ENCODE measurements at places on chromosomes 2 and 18.

DNA sequence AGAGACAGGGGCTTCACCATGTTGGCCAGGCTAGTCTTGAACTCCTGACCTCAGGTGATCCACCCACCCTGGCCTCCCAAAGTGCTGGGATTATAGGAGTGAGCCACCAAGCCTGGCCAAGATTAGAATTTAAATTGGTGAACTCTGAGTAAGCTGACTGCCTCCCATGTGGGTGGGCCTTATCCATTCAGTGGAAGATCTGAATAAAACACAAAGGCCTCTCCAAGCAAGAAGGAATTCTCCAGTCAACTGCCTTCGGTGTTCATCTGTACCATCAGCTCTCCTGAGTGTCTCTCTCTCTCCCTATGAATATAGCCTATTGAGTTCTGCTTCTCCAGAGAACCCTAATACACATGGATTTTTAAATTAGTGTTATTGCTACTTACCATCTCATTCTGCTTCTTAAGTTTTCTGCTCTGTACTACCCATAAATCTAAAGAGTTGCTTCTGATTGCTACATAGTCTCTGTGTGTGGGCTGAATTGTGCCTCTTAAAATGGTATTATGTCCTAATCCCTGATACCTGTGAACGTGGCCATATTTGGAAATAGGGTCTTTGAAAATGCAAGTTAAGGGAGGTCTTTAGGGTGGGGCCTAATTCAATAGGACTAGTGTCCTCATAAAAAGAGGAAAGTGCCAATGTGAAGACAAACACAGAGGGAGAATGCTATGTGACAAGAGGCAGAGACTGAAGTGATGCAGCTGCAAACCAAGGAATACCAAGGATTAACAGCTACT lies 36.3 kb downstream of the FBXO11 start:
- DNase-seq, result no peak

DNA sequence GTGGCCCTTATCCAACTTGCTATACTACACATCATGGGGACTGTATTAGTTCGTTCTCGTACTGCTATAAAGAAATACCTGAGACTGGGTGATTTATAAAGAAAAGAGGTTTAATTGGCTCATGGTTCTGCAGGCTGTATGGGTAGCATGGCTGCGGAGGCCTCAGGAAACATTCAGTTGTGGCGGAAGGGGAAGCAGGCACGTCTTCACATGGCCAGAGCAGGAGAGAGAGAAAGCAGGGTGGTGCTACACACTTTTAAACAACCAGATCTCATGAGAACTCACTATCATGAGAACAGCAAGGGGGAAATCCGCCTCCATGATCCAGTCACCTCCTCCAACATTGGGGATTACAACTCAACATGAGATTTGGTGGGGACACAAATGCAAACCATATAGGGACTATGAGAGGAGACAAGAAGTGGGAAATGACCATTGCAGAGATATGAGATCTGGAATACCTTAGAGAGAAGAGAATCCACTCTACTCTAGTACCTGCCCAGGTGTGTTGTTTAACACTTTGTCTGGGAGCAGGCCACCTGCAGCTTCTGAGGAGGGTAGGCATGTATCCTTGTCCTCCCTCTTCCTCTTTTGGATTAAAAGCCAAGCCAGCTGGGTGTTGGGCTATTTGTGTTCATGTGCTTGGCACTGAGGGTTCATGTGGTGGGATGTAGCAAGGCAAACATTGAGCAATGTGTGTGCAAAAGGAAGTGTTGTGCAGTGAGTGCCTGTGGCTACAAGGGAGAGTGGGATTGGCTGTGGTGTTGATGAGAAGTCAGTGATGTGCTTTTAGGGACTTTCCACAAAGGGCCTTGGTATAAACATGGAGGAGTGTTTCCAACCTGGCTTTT lies 22.8 kb downstream of the TTLL4 start:
- peak; percentile 56 for DNase-seq

DNA sequence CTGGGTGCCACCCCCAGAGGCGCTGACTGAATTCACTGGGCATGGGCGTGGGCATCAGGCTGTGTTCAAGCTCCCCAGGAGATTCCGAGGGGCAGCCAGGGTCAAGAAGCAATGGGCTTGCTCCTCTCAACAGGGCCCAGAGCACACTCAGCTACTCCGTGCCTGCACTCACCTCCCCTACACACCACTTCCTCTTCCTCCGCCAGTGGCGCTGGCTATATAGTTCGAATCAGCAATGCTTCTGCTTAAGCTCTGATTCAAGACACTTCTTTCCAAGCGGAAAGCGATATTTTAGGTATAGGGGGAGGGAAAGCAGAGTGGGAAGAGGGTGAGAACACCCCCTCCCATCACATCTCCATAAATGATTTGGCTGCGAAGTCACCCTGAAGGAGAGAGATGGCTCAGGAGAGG lies 42.1 kb downstream of the CRACDL start:
- DNase-seq, result no peak

- no peak for DNase-seq
Observed at GRCh38 chr2:136005462-136006196, 20.2 kb upstream of the DARS1 start.

GRCh38 chr2:136378712-136379595 lies 261.0 kb upstream of the CXCR4 start:
- no peak for DNase-seq

DNA sequence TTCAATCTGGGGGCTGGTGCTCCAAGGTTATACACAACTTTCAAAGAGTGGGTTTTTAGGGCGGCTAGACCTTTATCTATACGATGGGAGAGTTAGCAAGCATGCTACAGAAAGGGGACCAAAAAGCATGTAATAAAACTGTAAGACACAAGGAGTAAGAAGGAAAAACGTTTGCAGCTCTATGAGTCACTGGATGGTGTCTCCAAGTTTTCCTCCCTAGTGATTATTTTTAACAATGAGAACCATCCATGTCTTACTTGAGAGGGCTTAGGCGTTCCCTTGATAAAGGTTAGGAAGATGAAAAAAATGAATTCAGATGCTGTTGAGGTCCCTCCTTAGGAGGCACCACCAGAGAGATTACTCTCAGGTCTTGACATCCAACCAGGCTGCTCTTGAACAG lies 75.9 kb downstream of the HRH4 start:
- DNase-seq, result no peak

DNA sequence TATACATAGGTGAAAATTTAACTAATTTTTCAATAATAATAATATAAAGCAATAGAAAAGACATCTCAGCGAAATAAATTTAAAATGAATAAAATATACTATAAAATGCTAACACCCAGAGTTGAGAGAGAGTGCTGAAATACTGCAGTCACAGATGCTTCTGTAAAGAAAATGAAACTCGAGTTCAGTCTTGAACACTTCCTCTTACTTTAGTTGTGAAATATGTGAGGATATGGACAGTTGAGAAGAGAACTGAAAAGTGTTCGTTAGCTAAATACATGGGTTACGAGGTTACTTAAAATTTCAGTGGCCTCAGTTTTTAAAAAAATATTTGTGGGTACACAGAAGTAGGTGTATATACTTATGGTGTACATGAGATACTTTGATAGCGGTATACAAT lies 106.8 kb downstream of the DNAH7 start:
- DNase-seq, result no peak

- no peak for DNase-seq
Observed at GRCh38 chr2:65027616-65028244, 28.5 kb upstream of the CEP68 start.

GRCh38 chr2:240452462-240453256 lies 17.2 kb downstream of the GPC1 start:
- peak; percentile 97 for DNase-seq

GRCh38 chr2:196592331-196592910 lies 47.1 kb upstream of the CCDC150 start:
- peak; percentile 37 for DNase-seq

DNA sequence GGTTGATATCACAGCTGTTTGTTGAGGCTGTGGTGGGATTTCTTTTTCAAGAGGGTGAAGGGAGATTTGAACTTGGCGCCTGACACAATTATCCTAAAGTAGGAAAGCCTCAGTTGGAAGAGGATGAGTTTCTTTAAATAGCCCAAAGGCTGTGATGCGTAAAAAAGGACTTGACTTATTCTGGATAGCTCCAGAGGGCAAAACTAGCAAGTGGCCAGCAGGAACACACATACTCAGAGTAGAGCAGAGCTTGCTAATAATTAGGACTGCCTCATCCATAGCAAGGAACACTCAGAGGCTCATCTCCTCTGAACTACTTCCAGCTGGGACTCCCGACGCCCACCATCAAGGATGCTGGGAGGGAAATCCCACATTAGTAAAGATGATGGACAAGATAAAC lies 74.0 kb downstream of the AFF3 start:
- no peak for DNase-seq

DNA sequence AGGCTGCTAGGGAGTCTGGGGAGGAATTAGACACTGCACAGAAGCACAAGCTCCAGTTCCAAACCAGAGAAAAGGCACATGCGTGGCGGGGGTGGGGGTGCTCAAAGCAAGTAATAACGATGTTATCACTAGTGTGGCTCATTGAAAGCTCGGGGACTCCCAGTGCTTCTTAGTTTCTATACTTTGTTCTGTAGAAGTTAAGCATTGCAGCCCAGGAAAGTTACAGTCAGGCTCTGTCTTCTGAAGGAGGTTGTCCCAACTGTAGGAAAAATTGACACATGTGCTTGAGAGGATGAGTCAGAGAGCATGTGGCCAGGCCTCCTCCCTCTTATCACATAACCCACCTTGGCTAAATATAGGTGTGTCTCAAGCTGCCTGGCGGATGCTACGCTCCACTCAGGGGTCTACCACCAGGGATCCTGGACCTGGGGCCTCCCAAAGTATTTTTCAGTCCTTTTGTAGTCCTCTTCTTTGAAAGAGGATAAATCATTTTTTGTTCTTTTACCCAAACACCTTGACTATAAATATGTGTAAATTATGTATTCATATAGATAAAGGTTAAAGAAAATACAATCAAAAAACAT lies 3.8 kb downstream of the GALNT5 start:
- peak; percentile 43 for DNase-seq

DNA sequence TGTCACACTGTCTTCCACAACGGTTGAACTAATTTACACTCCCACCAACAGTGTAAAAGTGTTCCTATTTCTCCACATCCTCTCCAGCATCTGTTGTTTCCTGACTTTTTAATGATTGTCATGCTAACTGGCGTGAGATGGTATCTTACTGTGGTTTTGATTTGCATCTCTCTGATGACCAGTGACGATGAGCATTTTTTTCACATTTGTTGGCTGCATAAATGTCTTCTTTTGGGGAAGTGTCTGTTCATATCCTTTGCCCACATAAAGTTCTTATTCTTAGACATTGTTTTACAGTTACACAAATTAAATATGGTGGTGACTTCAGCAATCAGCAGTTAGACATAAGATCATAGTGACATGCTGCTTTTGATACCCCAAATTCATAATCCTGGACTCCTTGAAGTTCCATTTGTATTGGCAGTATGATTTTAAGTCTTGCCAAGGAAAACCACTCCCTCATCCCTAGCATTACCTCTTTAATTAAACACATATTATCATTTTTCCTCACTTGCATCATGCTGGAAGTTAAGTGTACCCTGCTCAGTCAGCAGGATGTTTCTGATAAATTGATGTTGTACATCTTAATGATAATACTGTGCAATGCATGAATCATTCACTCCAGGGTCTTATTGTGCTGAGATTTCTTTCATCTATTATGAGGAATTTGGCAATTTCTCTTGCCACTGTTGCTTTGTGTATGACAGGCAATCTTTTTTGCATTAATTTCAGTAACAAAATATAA lies 67.6 kb upstream of the STAT1 start:
- no peak for DNase-seq

DNA sequence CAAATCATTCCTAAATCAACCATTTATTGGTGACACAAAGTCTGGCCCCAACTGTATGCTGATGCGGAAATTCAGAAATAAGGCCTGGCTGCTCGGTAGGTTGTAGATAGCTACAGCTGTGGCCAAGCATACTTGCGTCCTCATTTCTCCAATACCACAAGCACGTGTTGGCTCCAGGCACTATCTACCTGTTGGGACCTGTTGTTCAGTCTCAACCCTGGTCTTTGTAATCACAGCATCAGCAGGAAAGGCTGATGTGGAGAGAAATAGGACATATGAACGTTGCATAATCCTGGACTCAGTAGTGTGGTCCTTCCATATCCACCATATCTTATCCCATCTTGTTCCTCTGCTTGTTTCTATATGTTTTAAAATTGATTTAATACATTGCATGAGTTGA lies 212.6 kb downstream of the PMAIP1 start:
- DNase-seq, result no peak

DNA sequence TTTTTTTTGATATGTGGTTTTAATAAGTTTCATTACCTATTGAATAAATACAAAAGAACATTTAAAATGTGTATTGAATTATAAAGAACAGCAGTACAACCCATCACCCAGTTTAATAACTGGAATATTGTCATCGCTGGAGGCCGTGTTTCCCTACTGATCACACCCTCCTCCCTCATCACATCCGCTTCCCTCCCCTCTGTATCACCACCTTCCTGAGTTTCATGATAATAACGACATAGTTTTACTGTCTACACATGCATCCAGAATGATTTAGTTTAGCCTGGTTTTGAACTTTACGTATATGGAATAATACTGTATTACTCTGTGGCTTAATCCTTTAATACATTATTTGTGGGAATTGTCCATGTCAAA lies 2.1 kb downstream of the SERPINB8 start:
- DNase-seq, result no peak

- no peak for DNase-seq
Observed at GRCh38 chr2:221385716-221386115, 186.4 kb downstream of the EPHA4 start.

DNA sequence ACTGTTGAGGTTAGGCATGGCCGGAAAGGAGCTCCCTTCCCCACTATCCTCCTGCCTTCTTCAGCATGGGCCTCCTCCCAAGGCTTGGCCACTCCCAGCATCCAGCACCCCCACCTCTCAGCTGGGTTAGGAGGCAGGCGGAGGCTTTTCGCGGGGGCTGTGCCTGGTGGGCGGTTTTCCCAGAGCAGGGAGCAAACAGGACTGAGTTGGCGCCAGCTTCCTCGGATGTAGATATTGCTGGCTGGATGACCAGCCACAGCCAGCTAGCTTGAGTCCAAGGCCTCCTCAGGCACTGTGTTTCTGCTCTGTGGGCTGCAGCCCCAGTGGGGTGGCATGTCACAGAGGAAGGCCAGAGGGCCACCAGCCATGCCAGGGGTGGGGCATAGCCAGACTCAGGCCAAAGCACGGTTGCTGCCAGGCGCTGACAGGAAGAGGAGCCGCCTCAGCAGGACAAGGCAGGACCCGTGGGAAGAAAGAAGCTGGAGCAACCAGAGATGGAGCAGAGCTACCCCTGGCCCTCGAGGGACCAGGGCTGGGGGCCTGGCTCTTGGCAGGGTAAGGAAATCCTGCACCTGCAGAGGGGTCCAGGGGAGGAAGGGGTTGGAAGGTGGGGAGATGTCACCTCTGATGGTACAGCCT lies at the start of gene TCF23:
Gene TCF23, plus strand, starts transcription at position 204 of the 639 bp plus-strand sequence. Its CDS starts 130 bp downstream, at position 334.
- no peak for DNase-seq

GRCh38 chr2:40497251-40497859 lies 45.5 kb upstream of the SLC8A1 start:
- DNase-seq, result no peak
